Activated T-cell treated with anti-CD3 and anti-CD28 coated beads, Interleukin-2, amount 50 U/mL, for 72 hours (primary cell): ENCODE measurements at places on chromosomes 12 and 14. TPM values are rescaled to one million over a fixed set of nuclear protein-coding genes. Genes with fewer than 3 reads are reported as not detected.

DNA sequence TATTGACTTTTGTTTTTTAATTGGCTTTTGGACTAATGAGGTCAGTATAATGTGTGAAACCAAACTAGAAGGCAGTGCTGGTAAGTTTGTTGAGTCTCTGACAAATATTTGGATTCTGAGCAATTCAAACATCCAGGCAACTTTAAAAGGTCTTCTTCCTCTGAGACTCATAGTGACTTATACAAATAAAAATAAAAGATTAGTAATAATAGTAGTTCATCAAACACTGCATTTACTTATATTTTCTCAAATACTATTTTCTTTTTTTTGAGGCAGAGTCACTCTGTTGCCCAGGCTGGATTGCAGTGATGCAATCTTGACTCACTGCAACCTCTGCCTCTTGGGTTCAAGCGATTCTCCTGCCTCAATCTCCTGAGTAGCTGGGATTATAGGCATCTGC lies 337.9 kb downstream of the DAD1 start:
- no peaks in the 10 kb centered on the region for H3K27me3 ChIP-seq
- no peaks in the 10 kb centered on the region for H3K4me1 ChIP-seq
- no peak overlapping the region for H3K4me3 ChIP-seq
- H3K36me3 ChIP-seq: no peaks in the 10 kb centered on the region
- no peak for DNase-seq
- no peak overlapping the region for H3K27ac ChIP-seq

- peaks cover 12% of the 10 kb centered on the region for H3K27me3 ChIP-seq
- no peak overlapping the region for H3K27ac ChIP-seq
- H3K4me1 ChIP-seq: peaks cover 15% of the 10 kb centered on the region
- no peaks in the 10 kb centered on the region for H3K36me3 ChIP-seq
- H3K4me3 ChIP-seq: no peak overlapping the region
These were observed 4.6 kb downstream of the CDH24 start for GRCh38 chr14:23052671-23053070.

- H3K4me3 ChIP-seq: no peak overlapping the region
- DNase-seq: no peak
- H3K36me3 ChIP-seq: peaks cover 2% of the 10 kb centered on the region
- H3K4me1 ChIP-seq: no peaks in the 10 kb centered on the region
- H3K27me3 ChIP-seq: no peaks in the 10 kb centered on the region
These were observed 109.3 kb upstream of the MYF6 start for GRCh38 chr12:80598004-80598606.

- peaks cover 31% of the 10 kb centered on the region for H3K27me3 ChIP-seq
- H3K27ac ChIP-seq: no peak overlapping the region
- no peaks in the 10 kb centered on the region for H3K36me3 ChIP-seq
These were observed 229.5 kb upstream of the RTL1 start for GRCh38 chr14:101133068-101133467.

DNA sequence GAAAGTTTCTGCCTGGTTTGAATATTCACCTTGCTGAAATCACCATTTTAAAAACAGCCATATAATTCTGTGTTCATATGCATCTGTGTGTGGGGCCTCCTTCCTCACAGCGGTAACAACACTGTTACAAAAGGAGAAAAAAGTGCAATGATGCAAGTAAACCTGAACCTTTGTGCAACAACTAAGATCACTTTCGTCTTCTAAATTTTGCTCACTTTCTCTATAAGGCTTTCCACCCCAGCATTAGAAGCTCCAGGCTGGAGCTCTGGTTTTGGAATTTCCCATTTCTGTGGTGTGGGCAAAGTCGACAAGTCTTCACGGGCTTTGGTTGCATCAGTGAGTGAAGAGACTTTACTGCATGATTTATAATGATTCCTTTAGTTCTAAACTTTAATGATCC lies 18.4 kb downstream of the FGD6 start:
- H3K27ac ChIP-seq: no peak overlapping the region
- H3K4me1 ChIP-seq: peaks cover 12% of the 10 kb centered on the region
- H3K36me3 ChIP-seq: no peaks in the 10 kb centered on the region
- no peak for DNase-seq
- no peak overlapping the region for H3K4me3 ChIP-seq
- H3K27me3 ChIP-seq: no peaks in the 10 kb centered on the region

Gene KCNK13
- total RNA-seq: not detected

Gene SRRM4
- not detected for total RNA-seq

Gene TMEM132D
- total RNA-seq: not detected

Gene GPRC5A
- total RNA-seq: 0.32 TPM
